Activated CD8-positive, alpha-beta memory T cell treated with anti-CD3 and anti-CD28 coated beads, Interleukin-2, amount 10 ng/mL, durations not matched to agents 7 days and 5 days (primary cell): ENCODE measurements at places on chromosomes 5 and 9.

DNA sequence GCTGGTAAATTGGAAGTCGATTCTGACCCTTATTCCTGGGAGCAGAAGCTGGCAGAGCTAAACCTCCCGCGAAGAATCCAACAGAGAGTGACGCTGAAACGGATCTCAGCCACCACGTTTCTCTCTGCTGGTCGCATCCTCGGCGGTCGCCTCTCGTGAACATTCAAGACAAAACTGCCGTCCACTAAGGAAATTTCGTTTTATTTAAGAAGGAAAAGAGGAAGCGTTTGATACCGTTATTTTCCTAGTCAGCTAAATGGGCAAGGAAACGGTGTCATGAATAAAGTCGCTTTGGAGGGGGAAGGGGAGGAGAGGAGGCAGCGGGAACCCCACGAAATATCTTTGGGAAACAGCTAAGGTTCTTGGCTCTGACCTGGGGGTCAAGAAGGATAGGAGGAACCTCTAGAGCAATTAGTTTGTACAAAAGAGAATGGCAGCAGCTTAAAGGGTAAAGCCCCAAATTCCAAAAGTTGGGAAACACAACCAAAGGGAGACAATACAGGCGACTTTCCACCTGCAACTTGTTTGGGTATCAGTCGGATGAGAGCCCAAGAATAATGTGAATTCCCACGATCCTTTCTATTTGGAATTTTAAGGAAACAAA, 1.9 kb downstream of the FOXB2 start:
- DNase-seq: no peak

DNA sequence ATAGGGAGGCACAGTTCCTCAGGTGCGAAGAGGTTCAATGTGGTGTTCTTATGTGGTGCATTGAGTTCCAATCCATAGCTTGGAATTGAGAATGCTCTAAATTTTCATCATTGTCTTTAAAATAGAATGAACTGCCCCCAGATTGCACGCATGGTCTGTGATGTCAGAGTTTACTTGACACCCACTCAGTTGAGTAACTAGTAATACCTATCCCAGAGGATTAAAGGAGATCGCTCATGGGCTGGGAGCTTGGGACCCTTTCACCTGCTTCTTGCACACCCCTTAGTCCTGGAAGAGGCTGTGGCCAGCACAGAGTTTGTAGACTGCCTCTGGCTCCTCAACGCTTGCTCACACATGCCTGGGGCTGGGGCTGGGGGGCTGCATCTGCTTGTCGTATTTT, 95.1 kb upstream of the OTULINL start:
- no peak for DNase-seq

DNA sequence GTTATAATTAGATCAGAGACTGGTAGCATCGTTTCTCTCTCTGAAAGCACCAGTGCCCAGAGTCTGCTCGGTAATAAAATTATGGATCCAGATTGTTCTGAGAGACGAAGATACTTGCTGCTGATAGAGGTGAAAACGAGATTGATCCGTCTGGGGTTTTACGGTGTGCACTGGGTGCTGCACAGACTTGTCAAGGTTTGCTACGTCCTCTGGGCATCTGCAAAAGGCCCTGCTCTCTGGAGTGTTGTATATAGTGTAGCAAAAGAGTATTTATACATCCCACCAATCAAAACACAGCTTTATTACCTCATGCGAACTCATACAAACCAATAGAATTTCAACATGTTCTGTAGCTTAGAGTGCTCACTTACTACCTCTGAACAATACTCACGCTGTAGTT, 219.3 kb downstream of the PBX3 start:
- no peak for DNase-seq

- no peak for DNase-seq
Observed at GRCh38 chr5:172111852-172112225, 76.2 kb downstream of the STK10 start.

DNA sequence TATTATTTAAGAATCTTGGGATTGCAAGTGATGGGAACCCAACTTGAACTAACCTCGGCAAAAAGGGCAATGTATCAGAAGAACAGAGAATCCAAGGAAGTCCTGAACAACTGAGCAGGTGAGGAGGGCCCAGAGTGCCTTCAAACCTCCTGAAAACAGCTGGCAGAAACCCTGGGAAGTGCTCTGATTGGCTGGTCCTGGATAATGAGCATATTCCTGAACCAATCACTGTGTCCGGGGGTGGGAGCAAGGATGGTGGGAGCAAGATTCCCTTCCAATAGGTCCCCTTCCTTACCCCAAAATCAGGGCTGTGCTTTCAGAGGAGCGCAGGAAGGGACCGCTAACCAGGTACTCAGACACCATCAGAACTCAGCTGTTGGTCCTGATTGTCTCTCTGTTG, 31.9 kb upstream of the TBC1D2 start:
- DNase-seq: no peak

DNA sequence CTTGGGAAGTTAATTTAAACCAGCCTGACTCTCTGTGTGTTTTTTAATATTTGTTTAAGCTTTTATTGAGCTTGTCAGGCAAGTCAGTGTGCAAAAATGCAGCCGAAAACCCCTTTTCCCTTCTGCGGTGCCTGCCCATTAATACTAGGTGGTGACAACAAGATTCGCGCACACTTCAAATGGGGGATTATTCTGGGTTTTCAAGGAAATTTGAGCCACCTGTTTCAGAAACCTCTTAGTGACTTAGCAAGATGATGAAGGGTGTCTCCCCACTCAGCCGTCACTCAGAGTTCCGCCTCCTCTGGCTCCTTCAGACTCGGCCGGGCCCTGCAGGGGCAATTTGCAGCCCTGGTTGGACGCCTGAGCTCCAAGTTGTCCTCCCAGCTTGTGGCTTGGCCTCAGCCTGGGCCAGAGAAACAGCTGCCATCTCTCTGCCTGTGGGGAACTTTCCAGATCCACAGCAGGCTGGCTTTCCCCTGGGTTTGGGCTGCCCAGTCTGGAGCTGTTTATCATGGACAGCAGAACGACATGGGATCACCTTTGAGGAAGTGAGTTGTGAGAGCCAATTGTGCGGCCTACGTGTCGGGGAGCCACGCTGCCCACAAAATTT, 75.9 kb downstream of the SPRY4 start:
- DNase-seq: no peak

GRCh38 chr5:126066836-126067235, 356.4 kb upstream of the GRAMD2B start:
- no peak for DNase-seq

DNA sequence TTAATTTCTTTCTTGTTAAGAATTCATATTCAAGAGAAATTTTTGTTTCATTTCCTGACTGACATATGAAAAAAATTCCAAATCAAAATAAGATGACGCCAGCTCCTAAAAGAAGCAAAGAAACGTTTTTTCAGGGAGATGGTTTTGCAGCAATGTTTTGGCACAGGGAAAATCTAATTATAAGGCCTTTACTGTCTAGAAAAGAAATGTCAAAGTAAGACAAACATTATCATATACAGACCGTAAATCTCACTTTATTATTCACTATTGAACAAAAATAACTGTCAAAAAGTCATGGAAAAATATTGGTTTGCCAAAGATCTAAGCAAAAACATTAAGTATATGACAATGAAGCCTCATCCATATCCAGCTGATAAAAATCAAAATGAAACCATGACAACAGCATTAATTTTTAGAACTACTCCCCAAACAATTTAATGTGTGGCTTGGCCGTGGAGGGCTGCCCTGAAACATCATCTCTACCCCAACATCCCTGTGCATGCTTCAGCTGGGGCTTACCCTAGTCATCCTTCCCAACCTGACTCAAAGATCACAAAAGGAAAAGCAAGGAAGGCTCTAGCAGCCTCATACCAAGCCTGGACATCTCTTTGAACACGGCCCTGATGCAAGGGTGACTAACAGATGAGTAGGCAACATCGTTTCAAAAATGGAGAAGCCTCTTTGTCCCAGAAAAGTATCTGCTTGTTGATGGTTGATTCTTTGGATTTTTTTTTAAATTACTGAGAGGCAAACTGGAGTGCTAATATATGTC, 95.6 kb downstream of the ARSB start:
- DNase-seq: no peak

GRCh38 chr9:94490465-94490864, 64.4 kb upstream of the PCAT7 start:
- no peak for DNase-seq

DNA sequence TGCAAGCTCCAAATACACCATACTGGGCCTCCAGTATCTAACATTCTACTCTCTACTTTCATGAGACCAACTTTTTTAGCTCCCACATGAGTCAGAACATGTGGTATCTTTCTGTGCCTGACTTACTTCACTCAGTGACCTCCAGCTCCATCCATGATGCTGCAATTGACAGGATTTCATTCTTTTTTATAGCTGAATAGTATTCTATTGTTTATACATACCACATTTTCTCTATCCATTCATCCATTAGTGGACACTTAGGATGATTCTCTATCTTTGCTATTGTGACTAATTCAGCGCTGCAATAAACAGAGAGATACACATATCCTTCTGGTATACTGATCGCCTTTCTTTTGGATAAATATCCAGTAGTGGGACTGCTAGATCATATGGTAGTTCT, 68.5 kb downstream of the EPB41L4A start:
- no peak for DNase-seq

- no peak for DNase-seq
Observed at GRCh38 chr5:68170826-68171558, 44.6 kb upstream of the PIK3R1 start.

- no peak for DNase-seq
Observed at GRCh38 chr5:28734396-28734795, 1696.0 kb upstream of the CDH9 start.

- DNase-seq: no peak
Observed at GRCh38 chr5:6721442-6721841, 8.2 kb downstream of the TENT4A start.

GRCh38 chr5:1814183-1815020, 13.2 kb downstream of the NDUFS6 start:
- no peak for DNase-seq

GRCh38 chr5:119290607-119291006, 65.2 kb upstream of the TNFAIP8 start:
- DNase-seq: no peak

DNA sequence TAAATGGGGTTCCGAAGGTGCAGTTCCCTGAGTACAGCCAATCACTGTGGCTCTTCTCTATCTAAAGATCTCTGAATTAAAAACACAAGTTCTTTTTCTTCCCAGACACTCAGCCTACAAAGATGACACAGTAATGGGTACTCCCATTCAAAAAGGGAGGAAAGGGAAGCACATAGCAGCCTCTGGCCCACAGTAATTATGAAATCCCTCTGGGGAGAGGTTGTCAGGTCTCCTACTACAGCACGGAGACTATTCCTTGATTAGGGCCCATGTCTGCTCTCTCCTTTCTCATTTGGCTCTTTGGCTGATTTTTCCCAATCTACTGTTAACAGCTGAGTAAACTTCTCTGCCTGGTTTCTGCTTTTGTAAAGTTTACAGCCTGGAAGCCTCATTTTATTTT, 62.0 kb upstream of the RANBP3L start:
- DNase-seq: no peak

DNA sequence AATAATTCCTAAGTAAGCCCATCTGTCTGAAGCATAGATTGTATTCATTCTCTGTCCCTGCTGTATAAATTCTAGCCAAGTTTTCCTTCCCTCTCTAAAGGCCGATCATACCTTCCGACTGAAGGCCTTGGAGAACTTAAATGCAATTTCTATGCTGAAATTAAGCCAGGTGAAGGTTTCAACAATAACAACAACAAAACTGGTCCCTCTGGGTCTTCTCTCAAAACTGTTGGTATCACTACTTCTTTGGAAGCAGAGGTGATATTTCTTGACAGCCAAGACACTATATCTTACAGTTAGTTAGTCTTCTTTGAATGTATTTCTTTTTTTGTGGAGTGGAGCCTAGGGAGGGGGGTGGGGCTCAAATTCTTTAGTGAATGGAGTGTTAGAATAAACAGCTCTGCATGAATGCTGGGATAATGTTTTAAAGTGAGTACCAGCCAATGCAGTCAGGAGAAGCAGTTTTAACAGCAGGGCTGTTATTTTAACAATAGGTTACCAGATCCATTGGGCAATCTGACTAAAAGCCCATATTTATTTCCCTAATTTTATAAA, 508.9 kb downstream of the EBF1 start:
- DNase-seq: no peak

DNA sequence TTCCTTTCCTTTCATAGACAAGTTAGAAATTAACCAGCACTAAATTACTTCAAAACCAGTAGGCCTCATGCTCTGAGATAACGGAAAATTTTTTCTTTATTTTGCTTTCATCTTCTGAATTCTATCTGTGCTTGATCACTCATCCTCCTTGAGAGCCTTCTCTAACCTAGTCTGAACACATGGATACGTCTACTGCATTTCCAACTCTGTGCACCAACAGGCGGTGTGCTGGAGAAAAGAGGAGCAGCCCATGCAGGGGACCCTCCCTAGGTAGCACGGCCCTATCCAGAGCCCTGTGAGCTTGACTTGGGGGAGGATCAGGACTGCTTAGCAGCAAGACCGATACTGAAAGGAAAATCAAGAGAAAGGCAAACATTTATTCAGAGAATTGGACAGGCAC, 149.8 kb downstream of the AUH start:
- peak; percentile 62 for DNase-seq

DNA sequence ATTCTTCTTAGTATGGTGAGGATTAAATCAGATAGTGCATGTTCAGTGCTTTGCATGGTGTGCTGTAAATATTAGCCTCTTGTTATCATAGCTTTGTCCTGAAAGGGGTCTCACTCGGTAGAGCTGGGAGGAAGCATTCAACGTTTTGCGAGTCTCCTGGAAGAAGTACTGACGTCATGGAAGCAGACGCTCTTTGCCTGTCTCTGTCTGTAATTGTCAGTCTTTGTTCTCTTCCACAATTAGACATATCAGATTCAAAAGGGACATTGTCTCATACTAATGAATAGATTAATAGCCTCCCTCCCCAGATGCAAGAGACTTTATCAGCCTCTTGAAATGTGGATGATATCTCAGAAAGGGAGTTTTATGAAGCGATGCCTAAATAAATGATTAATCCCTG, 91.8 kb upstream of the CXCL14 start:
- no peak for DNase-seq

DNA sequence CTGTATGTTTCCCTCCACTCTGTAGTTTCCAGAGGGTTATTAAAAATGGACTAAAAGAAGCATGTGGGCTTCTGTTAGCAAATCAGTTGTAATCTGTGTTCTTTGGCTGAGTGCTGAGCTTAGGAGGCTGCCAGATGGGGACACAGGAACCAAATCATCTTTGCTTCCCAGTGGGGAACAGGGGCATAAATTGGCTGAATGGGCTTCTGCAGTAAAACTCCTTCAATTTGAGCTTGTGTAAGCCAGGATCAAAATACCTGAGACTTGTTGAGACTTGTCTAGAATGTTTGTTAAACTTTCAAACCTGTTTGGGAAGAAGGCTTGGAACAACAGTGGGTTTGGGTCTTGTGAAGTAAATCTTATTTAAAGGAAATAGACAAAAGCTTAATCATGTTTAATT, 32.2 kb upstream of the TNFAIP8 start:
- no peak for DNase-seq
